ENCODE measurements at places on chromosomes 2 and 18.

- no peak overlapping the region for H3K4me3 ChIP-seq
- no peaks in the 10 kb centered on the region for H3K36me3 ChIP-seq
- no peak for DNase-seq
- no peaks in the 10 kb centered on the region for H3K27me3 ChIP-seq
- H3K27ac ChIP-seq: no peak overlapping the region
These were observed 27.6 kb downstream of the C2orf76 start for GRCh38 chr2:119338826-119339561.

DNA sequence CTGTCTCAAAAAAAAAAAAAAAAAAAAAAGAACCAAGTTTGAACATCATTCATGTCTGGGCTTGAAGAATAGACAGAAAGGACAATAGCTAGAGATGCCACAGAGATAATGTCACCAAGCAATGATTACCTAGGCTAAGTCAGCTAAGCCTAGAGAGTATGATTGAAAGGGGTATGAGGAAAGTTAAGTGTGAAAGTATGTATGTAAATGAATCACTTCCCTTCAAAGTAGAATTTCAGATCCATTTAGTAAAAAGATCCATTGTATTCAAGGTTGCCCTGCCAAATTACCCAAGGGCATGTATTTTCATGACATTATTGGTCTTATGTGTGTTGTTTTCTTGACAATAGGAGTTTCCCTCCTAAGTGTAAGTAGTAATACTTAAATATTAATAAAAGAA lies 34.1 kb upstream of the SLC39A10 start:
- H3K4me1 ChIP-seq: no peaks in the 10 kb centered on the region
- no peaks in the 10 kb centered on the region for H3K27me3 ChIP-seq
- H3K36me3 ChIP-seq: no peaks in the 10 kb centered on the region
- H3K27ac ChIP-seq: no peak overlapping the region
- DNase-seq: no peak

DNA sequence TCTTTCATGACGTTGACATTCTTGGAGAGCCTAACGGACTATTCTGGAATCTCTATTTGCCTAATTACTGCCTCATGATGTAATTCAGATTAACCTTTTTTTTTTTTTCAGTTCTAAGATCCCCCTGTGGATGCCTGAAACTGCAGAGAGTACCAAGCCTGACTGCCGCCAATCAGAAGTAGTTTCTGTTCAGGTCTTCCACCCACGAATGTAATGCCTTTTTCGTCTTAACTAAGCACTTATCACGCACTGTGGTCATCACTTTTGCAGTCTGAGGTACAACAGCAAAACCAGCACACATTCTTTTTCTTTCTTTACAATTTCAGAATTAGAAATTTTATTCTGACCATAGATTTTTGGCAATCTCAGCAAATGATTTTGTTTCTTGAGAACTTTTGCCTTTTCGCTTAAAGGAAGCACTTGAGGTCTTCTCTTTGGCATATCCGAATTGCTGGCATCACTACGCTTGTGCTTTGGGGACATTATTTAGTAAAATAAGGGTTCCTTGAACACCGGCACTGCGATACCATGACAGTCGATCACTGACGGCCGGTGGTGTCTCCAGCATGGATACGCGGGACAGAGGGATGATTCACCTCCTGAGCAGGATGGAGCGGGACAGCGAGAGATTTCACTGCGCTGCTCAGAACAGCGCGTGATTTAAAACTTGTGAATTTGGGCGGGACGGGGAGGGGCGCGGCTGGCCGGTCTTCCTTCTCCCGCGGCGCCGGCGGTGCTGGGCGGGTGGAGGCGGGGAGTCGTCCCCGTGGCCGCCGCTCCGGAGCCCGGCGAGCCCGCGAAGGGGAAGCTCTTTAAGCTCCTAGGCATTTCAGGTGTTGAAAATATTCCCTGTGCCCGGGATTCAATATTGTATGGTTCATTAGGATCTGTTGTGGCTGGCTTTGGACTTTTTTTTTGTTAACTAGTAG lies 32.0 kb upstream of the GPR55 start:
- H3K4me3 ChIP-seq: peak overlapping the region; percentile 28
- DNase-seq: no peak
- H3K27me3 ChIP-seq: peaks cover 12% of the 10 kb centered on the region
- H3K27ac ChIP-seq: no peak overlapping the region
- H3K4me1 ChIP-seq: no peaks in the 10 kb centered on the region

DNA sequence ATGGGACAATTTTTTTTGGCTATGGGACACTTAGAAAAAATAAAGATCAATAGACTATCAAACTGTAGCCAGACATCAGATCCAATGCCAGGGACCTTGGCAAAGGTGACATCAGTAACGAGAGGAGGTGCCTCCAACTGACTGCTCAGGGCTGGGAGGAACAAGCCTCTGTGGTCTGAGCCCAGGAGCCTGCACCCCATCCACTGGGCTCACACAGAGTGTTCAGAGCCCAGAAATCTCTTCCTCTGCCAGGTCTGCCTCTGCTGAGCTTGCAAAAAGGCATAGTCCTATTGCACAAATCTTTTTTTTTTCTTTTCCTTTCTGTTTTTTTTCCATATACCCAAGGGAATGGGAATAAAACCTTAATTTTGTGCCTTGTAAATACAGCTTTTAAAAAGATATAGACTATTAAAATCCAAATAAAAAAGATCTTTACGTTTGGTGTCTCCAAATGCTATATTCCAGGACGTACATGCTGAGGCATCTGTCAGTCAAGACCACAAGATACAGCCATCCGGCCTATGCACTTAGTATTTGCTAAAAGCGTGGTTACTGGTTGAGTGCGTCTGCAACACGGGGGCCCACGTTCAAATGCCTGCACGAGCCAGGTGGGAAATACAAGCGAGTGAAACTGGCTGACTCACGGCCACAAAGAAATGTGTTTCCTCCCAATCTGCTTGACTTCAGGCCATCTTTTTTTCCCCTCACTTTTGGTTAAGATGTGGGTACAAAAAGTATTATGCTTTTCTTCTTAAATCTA lies 7.8 kb upstream of the ARHGAP25 start:
- H3K27me3 ChIP-seq: no peaks in the 10 kb centered on the region
- no peaks in the 10 kb centered on the region for H3K36me3 ChIP-seq
- no peak overlapping the region for H3K27ac ChIP-seq
- H3K4me3 ChIP-seq: no peak overlapping the region

- no peak overlapping the region for H3K4me3 ChIP-seq
- no peak overlapping the region for H3K27ac ChIP-seq
- no peak for DNase-seq
These were observed 259.2 kb downstream of the ASXL3 start for GRCh38 chr18:33837191-33837590.

DNA sequence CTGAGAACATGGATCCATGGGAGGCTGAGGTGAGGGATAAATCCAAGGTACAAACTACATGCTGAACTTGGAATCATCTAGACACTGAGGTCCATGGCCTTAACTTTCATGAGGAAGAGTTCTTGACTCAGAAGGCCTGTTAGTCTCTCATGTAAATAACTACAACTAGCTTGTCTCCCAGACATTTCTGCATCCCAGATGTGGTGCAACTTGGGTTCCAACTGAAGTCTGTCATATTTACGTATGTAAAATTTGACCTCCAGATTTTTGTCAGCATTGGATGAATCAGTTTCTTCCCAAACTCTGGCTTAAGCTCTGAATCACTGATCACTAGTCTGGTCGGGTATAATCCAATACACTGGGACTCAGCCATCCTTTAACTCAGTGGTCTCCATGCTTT lies 306.9 kb downstream of the PDE11A start:
- no peak overlapping the region for H3K27ac ChIP-seq
- DNase-seq: no peak
- H3K4me3 ChIP-seq: no peak overlapping the region
- peaks cover 6% of the 10 kb centered on the region for H3K4me1 ChIP-seq
- no peaks in the 10 kb centered on the region for H3K27me3 ChIP-seq

DNA sequence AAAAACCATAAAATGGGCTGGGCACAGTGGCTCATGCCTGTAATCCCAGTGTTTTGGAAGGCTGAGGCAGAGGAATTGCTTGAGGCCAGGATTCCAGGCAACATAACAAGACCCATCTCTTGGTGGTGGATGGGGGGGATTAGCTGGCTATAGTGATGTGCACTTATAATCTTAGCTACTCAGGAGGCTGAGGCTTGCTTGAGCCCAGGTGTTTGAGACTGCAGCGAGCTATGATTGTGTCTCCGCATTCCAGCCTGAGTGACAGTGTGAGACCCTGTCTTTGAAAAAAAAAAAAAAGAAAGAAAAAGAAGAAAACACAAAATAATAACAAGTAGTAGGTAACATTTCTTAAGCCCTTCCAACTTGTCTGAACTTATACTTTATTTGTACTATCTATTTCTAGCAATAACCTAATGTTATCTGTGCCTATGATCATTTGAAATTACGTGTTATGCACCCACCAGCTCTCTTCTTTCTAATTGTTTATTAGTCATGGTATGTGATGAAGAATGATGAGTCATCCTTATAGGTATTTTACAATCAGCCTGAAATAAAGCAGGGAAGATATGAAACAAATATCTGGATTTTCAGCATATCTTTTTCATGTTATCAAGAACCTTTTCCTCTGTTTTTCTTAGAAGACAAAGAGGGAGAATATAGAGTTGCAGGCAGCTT lies 129.3 kb upstream of the UNC80 start:
- no peaks in the 10 kb centered on the region for H3K27me3 ChIP-seq
- H3K4me3 ChIP-seq: no peak overlapping the region
- H3K4me1 ChIP-seq: no peaks in the 10 kb centered on the region

DNA sequence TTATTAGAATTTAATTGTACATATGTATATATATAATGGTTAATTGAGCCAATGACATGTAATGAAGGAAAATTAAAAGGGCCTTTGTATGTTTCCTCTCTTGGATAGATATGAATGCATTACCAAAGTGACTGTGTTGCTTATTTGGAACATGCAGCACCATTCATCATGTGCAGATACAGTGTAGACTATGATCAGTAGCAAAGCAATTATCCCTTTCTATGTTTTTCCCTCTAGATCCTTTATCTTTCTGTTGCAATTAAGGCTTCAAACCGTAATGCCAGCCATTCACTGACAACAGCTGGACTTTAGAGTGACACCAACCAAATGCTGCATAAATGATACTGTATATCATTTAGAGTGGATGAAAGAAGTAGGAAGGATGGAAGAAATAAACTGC lies 565.2 kb downstream of the NRXN1 start:
- H3K36me3 ChIP-seq: no peaks in the 10 kb centered on the region
- DNase-seq: no peak
- no peaks in the 10 kb centered on the region for H3K4me1 ChIP-seq
- no peaks in the 10 kb centered on the region for H3K27me3 ChIP-seq

DNA sequence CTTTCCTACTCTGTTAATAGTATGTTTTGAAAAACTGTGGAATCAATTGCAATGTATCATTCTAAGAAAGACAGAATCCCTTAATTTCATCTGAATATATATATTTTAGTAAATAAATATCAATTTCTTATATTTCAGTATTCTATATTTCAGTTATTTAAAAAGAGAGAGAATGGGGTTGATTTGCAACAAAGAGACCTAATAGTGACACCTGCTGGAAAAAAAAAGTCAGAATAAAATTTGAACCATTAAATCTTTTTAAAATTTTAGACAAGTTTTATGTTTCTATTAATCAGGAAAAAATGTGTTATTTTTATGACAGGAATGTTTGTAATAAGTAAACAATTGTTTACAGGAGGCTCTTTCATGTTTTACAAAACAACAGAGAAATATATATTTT lies 20.7 kb upstream of the CCNT2 start:
- DNase-seq: peak; percentile 62
- H3K27ac ChIP-seq: no peak overlapping the region
- H3K36me3 ChIP-seq: no peaks in the 10 kb centered on the region
- no peak overlapping the region for H3K4me3 ChIP-seq

- no peaks in the 10 kb centered on the region for H3K36me3 ChIP-seq
- no peaks in the 10 kb centered on the region for H3K27me3 ChIP-seq
- peak; percentile 62 for DNase-seq
- no peak overlapping the region for H3K27ac ChIP-seq
These were observed 125.6 kb downstream of the CTNNA2 start for GRCh38 chr2:79638410-79638809.

GRCh38 chr18:62558015-62558663 lies 35.3 kb downstream of the ZCCHC2 start:
- no peaks in the 10 kb centered on the region for H3K4me1 ChIP-seq
- H3K27me3 ChIP-seq: no peaks in the 10 kb centered on the region
- no peak for DNase-seq
- H3K27ac ChIP-seq: no peak overlapping the region
- H3K4me3 ChIP-seq: no peak overlapping the region

- no peak for DNase-seq
- no peak overlapping the region for H3K27ac ChIP-seq
- peaks cover 11% of the 10 kb centered on the region for H3K4me1 ChIP-seq
- no peaks in the 10 kb centered on the region for H3K36me3 ChIP-seq
- H3K4me3 ChIP-seq: no peak overlapping the region
These were observed 2.0 kb upstream of the DES start for GRCh38 chr2:219416235-219416602.

GRCh38 chr2:12264146-12264545 lies 452.6 kb upstream of the TRIB2 start:
- H3K27me3 ChIP-seq: no peaks in the 10 kb centered on the region
- H3K36me3 ChIP-seq: no peaks in the 10 kb centered on the region
- no peak for DNase-seq
- H3K27ac ChIP-seq: no peak overlapping the region
- no peak overlapping the region for H3K4me3 ChIP-seq

DNA sequence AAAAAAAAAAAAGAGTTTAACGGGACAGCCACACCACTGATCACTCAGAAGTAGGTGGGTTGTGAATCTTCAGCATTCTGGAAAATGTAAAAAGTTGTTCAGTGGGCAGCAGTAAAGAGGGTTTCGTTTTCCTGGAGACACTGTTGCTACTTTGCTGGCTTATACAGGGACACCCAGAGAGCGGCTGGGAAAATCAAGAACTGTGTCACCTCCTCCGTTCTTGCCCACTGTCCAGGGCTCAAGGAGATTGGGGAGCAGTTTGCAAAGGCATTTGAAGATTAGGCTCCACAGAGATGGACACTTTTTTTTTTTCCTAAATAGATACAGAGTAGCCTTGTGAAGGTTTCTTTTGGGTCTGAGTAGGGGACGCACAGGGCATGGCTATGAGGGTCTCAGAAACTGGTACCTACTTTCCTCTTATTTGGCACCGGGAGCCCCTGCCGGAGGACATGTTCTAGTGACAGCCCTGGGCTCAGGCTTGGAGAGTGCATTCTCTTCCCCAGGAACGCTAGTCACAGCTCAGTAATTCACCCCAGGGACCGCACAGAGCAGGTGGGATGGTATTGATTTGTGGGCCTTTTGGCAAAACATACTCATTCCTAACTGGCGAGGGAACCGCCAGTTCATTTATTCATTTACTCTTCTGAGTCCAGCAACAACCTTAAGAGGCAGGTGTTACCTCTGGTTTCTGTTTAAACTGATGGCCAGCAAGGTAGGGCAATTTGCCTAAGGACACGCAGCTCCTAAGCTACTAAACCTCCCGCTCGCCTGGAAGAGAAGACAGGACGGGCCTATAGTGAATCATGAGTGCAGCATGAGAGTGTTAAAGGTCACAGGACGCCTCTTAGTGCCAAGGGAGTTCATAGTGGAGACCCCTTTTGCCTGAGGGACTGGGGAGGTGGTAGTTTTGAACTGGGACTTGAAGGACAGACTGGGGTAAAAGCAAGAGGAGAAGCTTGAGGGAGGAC lies 53.1 kb downstream of the HPCAL1 start:
- no peak overlapping the region for H3K4me3 ChIP-seq
- H3K27ac ChIP-seq: no peak overlapping the region
- peaks cover 22% of the 10 kb centered on the region for H3K36me3 ChIP-seq
- peaks cover 30% of the 10 kb centered on the region for H3K4me1 ChIP-seq
- H3K27me3 ChIP-seq: no peaks in the 10 kb centered on the region

All from spinal cord (tissue), 10 donors.